ENCODE measurements at places on chromosomes 3 and 15.

- no peak overlapping the region for H3K4me3 ChIP-seq
- H3K4me1 ChIP-seq, result no peaks in the 10 kb centered on the region
- H3K27ac ChIP-seq, result no peak overlapping the region
Observed at GRCh38 chr15:62087671-62088352, 21.0 kb downstream of the C2CD4A start.

DNA sequence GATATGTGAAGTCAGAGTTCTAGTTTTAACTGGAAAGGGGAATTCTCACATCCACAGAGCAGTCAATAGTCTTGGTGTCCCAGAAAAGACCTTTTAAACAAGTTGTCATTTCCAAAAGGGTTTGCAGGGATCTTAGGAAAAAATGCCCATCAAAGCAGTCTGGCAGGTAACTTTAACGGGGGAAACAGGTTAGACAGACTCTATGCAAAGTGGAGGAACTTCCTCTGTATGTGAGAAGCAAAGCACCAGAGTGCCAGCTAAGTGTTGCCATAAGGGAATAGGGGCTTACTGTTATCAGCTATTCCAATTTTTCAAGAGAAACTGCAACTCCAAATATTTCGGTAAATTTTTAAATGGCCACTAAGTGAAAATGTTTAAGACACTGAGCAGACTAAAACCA lies 307.9 kb upstream of the MDFIC2 start:
- H3K36me3 ChIP-seq, result no peaks in the 10 kb centered on the region
- peaks cover 26% of the 10 kb centered on the region for H3K27me3 ChIP-seq
- H3K4me1 ChIP-seq, result peaks cover 9% of the 10 kb centered on the region
- H3K4me3 ChIP-seq, result no peak overlapping the region

DNA sequence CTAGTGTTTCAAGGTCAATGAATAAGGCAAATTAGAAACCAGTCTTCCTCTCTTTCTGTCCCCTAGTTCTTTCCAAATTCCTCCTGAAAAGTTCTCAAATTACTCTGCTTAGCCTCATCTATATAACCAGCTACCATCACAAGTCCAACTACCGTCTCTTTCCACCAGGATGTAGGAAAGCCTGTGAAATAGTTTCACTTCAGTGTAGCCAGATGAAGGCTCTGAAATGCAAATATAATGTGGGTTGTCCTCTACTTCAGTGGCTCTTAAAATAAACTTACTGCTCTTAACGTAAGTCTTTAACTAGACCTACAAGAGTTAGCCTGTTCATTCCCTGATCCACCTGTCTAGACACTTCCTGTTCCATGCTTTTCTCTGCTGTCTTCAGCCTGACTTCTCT lies 827.7 kb downstream of the ROBO1 start:
- H3K27me3 ChIP-seq, result no peaks in the 10 kb centered on the region
- no peak overlapping the region for H3K4me3 ChIP-seq
- H3K4me1 ChIP-seq, result no peaks in the 10 kb centered on the region
- DNase-seq, result no peak
- H3K36me3 ChIP-seq, result no peaks in the 10 kb centered on the region

DNA sequence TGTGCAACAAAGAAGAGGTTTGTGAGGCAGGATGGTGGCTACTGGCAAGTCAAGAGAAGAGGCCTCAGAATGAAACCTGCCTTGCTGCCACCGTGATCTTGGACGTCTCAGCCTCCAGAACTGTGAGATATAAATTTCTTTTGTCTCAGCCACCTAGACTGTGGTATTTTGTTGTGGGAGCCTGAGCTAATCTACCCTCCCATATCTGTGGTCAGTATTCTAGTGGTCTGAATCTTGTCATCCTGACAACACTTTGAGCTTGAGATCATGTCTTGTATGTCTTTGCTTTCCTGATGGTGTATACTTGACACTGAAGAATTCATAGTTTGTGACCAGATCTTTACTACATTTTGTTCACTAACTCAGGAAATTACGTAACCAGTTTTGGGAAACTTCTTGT lies 240.6 kb upstream of the GOLIM4 start:
- no peak overlapping the region for H3K27ac ChIP-seq
- no peaks in the 10 kb centered on the region for H3K4me1 ChIP-seq
- H3K4me3 ChIP-seq, result no peak overlapping the region
- DNase-seq, result no peak

DNA sequence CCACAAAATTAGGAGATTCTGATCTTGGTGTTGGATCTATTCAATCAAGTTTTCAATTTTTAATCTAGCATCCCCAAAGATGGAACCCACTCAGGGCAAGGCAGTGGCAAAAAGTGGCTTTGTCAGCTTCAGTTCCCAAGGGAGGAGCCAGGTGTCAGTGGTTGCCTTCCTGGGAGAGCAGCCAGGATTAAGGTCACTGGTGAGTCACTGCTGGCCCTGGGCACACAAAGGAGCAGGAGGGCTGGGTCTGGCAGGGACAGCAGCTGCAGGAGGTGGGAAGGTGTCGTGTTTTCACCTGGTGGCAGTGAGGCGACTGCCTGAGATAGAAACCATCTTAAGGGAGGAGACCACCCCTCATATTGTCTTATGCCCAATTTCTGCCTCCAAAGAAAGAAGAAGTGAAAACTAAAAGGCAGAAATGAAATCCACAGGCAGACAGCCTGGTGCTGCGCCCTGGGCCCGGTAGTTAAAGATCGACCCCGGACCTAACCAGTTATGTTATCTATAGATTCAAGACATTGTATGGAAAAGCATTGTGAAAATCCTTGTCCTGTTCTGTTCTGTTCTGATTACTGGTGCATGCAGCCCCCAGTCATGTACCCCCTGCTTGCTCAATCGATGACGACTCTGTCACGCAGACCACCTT lies 5.9 kb upstream of the KLHL25 start:
- peaks cover 8% of the 10 kb centered on the region for H3K4me1 ChIP-seq
- DNase-seq, result no peak
- no peak overlapping the region for H3K27ac ChIP-seq

- H3K27ac ChIP-seq, result no peak overlapping the region
- DNase-seq, result no peak
Observed at GRCh38 chr3:6448011-6448410, 412.9 kb upstream of the GRM7 start.

GRCh38 chr3:73492186-73492585 lies 132.6 kb downstream of the PDZRN3 start:
- H3K36me3 ChIP-seq, result no peaks in the 10 kb centered on the region
- H3K4me3 ChIP-seq, result no peak overlapping the region
- DNase-seq, result no peak
- no peaks in the 10 kb centered on the region for H3K4me1 ChIP-seq
- peaks cover 9% of the 10 kb centered on the region for H3K27me3 ChIP-seq
- no peak overlapping the region for H3K27ac ChIP-seq

- no peak for DNase-seq
- peaks cover 8% of the 10 kb centered on the region for H3K27me3 ChIP-seq
- H3K4me1 ChIP-seq, result peaks cover 3% of the 10 kb centered on the region
- no peak overlapping the region for H3K27ac ChIP-seq
Observed at GRCh38 chr15:39084674-39085530, 496.0 kb upstream of the THBS1 start.

DNA sequence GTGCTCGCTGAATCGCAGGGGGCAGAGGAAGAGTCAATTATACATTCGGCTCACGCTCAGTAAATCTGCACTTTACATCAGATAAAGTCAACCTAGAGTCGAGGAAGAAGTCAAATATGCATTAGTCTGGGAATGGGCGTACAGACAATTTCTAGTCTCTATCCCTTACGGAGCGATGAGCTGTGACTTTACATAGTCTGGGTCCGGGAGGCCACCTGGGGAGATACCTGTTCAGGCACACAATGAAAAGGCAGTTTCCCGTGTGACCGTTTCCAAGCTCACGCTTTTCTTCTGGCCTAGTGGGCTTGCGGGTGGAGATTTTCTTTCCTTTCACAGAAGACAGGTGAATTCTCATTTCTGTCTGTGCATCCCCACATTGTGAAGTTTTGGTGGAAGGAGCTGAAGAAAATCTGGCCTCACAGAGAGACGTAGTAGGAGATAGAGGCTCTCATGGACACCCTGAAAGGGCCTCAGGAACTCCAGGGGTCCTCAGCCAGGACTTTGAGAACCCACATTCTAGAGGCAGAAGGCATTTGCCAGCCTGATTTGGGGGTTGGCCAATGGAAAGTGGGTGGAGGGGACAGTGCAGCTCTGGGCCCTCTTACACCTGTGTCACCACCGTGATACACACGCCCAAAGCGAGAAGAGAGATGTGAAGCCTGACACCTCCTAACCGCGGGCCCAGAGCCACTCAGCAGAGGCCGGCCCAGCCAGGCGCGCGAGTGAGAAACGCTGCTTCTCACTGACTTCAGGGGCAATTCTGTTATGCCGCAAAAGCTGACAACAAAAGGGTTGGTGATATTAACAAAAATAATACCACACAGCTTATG lies 10.7 kb upstream of the OCA2 start:
- H3K4me3 ChIP-seq, result no peak overlapping the region
- H3K36me3 ChIP-seq, result peaks cover 12% of the 10 kb centered on the region
- H3K27ac ChIP-seq, result no peak overlapping the region

DNA sequence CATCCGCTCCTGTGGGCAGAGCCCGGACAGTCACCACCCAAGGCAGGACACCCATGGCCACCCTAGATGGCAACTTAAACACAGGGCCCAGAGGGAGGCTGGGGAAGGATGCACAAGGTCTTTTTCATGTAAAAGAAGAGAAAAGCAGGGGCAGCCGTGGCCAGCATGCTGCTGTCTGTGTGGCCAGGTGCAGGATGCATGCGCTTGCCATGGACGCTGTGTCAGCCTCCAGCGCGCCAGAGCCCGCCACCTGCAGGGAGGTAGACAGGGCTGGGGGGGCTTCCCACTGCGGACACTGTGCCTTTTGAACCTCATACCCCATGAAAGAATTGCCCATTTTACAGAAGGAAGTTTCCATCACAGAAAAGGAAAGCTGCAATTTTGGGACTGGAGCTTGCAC lies 18.2 kb downstream of the UROC1 start:
- H3K36me3 ChIP-seq, result no peaks in the 10 kb centered on the region
- DNase-seq, result no peak
- H3K4me1 ChIP-seq, result no peaks in the 10 kb centered on the region
- no peak overlapping the region for H3K27ac ChIP-seq
- H3K27me3 ChIP-seq, result no peaks in the 10 kb centered on the region

DNA sequence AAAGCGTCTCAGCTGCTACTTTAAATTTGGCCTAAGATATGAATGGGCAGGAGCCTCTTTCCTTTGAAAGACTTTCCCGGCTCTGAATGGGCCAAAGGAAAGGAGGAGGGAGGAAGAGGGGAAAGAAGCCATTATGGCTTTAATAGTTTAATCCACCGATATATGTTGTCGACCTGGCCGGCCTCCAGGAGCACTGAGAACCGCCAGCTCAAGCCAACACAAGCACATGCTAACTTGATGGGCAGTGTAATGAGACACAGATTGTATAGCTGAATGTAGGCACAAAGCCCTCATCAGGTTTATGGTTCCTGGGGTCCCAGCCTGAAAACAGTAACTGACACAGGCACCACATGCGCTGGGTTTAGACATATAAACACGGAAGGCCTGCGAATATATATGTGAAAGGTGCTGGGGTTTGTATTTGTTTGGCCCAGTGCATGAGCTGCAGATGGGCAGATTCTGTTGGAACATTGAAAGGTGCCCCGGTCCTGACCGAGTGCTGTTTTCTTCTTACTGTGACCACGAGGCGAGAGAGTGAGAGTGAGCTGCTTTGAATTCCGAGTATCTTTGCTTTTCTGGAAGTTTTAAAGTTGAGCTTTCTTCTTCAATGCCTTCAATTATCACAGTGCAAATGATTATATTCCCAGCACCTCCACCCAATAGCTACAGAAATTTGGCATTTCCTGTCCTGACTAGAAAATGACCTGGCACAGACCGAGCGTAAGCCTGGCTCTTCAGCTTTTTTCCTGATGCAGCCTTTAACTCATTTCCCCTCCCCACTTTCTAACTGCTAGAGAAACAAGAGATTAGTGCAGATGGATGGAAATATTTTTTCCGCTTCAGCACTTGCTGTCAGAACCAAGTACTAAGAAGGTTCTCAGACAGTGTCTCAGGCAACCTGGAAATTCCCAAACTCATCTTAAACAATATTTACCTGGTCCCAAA lies 267.3 kb downstream of the RORA start:
- H3K4me1 ChIP-seq, result no peaks in the 10 kb centered on the region
- H3K4me3 ChIP-seq, result no peak overlapping the region
- H3K27ac ChIP-seq, result no peak overlapping the region
- DNase-seq, result no peak
- H3K27me3 ChIP-seq, result no peaks in the 10 kb centered on the region

DNA sequence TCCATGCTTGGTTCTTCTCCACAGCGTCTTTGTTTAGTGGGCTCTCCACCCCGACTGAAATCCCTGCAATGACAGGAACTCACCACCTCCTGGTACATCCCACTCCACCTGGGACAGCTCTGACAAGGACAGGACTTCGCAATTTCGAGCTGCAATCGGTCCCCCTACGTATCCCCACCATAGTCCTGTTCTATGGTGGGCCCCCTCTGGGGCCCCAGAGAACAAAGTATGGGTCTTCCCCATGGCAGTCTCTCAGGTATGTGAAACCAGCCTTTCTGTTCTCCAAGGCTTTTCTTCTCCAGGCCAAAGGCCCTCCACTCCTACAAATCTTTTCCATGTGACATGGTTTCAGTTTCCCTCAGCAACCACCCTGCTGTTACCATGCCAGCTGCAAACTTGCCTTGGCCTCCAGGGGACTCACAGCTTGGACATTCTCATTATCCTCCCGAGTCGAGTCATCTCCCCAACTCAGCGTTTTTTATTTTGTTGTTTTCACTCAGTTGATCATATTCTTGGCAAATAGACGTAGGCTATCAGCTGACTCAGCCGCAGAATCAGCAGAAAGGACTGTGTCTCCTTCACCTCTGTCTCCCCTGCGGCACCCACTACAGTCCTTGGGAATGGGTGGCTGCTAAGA lies 233.3 kb downstream of the OPA1 start:
- H3K4me1 ChIP-seq, result no peaks in the 10 kb centered on the region
- no peak for DNase-seq
- peaks cover 8% of the 10 kb centered on the region for H3K27me3 ChIP-seq
- no peak overlapping the region for H3K4me3 ChIP-seq
- no peak overlapping the region for H3K27ac ChIP-seq

DNA sequence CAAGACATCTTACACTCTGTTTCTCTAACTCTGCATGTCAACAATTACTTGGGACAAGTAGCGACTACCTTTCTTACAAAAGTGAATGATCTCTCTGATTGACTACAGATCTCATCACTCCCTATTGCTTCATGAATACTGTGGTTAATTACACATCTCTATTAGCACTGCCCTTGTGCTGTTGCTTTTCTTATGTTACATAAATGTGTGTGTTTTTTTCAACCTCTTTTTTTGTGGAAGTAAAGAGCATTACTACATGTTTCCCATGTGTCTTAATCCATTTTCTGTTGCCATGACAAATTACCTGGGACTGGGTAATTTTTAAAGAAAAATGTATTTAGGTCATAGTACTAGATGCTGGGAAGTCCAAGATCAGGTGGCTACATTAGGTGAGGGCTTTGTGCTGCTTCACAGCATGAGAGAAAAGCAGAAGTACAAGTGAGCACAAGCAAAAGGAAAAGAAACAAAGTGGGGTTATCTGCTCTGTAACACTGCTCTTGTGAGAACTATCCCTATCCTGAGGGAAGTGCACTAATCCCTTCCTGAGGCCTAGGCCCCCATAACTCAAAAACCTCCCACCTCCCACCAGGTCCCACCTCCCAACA lies 298.2 kb upstream of the SATB1 start:
- peaks cover 75% of the 10 kb centered on the region for H3K4me1 ChIP-seq
- H3K36me3 ChIP-seq, result peaks cover 18% of the 10 kb centered on the region
- H3K27me3 ChIP-seq, result no peaks in the 10 kb centered on the region
